ENCODE measurements at places on chromosomes 12 and 14.
A peak's percentile ranks its signal among the peaks of the same experiment; 100 is the strongest.

- DNase-seq: peak; percentile 66
These were observed 16.4 kb upstream of the ESPL1 start for GRCh38 chr12:53251477-53252348.

GRCh38 chr12:47376927-47377326 is 297.2 kb upstream of the AMIGO2 start:
- DNase-seq: no peak

- no peak for DNase-seq
These were observed 774 bp upstream of the MANSC4 start for GRCh38 chr12:27780612-27781408.

GRCh38 chr12:45483571-45483970 is 245.9 kb upstream of the ARID2 start:
- no peak for DNase-seq

DNA sequence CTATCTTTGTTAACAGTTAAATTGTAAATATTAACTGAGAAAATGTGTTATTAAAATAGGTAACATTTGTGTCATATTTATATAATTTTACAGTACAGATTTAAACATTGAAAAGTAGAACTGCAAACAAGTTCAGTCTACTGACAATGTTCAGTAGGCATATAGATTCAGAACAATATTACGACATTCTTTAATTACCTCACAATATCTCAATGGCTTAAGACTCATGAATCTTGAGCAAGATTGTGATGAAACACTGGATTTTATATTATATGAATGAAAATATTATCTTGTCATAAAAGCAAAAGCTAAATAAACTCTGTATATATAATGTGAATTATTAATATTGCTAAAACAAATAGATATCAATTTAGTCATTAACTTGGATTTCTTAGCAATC is 194.9 kb downstream of the ADAMTS20 start:
- no peak for DNase-seq

DNA sequence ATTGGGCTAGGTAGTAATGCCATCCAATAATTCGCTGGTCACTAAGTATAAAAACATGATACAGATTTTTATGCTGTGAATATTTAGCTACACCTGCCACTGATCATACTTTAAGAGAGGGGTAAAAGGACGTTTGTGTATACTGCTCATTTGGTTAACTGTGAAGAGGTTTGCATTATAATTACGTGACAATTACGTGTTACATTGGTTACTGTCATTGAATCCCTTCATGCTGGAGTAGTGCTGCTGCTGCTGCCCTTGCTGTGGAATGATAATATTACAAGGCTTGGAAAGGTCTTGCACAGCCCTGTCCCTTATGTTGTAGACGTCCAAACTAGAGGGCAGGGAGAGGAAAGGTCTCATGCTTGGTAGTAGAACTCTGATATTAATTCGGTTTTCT is 312.2 kb upstream of the ATP2B1 start:
- no peak for DNase-seq

GRCh38 chr12:44875417-44875953 is 630 bp downstream of the NELL2 start:
- no peak for DNase-seq

DNA sequence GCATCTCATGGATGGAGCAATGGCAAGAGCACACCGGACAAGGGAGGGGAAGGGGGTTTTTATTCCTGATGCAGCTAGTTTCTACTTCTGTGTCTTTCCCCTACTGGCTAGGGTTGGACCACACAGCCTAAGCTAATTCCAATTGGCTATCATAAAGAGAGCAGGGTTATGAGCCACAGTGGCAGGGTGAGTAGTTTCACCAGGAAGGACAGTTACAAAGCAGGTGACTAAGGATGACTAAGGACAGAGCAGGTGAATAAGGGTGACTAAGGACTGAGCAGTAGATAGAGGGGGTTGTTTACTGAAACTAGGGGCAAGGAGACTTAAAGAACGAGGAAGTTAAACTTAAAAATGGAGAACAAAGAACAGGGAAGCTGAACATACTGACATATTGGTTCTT is 321.4 kb upstream of the SEL1L start:
- no peak for DNase-seq

DNA sequence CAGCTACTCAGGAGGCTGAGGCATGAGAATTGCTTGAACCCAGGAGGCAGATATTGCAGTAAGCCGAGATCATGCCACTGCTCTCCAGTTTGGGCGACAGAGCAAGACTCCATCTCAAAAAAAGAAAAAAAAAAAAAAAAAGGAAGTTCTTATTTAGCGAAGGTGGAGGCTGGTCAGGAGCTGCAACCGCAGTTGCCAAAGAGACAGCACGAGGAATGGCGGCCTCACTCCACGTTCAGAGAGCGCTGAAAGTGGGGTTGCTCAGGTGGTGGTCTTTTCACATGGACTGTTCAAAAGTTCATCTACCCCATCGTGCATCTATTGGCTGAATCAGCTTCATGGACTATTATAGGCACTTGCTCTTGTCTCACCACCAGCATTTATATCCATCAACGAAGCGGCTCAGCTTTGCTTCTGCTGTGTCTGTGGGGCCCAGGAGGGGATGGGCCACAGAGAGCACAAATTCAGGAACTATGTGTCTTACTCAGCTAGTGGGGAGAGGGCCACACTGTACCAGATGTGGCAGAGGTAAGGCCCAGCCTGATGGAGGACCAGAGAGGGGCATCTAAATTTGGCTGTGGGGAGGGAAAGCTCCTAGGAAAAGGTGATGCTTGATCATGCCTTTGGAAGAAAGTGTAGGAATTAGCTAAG is 27.3 kb downstream of the SLC25A47 start:
- no peak for DNase-seq

- DNase-seq: no peak
These were observed 30.6 kb upstream of the MSI1 start for GRCh38 chr12:120399531-120399930.

DNA sequence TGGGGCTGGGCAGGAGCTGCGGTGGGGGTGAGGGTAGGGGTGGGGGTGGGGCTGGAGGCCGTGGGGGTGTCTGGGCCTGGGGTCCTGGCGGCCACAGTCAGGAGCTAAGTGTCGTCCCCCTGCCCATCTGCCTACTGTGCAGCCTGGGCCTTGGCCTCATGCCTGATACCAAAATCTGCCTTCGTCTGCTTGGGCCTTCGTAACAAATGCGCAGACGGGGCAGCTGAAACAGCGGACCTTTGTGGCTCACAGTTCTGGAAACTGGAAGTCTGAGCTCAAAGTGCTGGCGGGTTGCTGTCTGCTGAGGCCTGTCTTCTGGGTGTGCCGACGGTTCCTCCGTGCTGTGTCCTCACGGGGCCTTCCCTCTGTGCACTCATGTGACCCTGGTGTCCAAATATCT is 61.7 kb downstream of the KIF26A start:
- no peak for DNase-seq

- DNase-seq: no peak
These were observed 112.2 kb downstream of the KCNA5 start for GRCh38 chr12:5155866-5156265.

DNA sequence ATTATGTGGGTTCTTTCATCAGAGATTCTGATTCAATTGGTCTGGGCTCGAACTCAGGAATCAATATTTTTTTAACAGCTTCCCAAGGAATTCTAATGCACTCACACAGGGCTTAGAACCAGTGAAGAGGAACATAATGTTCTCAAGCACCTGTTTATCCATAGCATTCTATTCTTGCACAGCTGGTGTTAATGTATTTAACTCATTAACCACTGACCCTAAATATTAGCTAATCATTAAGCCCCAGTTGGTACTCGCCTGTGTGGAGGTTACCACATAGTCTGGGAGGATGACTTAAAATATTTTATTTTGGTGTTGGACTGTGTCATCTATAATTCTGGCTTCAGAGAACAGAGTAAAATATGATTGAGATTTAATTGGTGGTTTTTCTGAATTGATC is 45.3 kb downstream of the LRP6 start:
- no peak for DNase-seq

- no peak for DNase-seq
These were observed 200.7 kb upstream of the FOXN3 start for GRCh38 chr14:89617481-89618329.

DNA sequence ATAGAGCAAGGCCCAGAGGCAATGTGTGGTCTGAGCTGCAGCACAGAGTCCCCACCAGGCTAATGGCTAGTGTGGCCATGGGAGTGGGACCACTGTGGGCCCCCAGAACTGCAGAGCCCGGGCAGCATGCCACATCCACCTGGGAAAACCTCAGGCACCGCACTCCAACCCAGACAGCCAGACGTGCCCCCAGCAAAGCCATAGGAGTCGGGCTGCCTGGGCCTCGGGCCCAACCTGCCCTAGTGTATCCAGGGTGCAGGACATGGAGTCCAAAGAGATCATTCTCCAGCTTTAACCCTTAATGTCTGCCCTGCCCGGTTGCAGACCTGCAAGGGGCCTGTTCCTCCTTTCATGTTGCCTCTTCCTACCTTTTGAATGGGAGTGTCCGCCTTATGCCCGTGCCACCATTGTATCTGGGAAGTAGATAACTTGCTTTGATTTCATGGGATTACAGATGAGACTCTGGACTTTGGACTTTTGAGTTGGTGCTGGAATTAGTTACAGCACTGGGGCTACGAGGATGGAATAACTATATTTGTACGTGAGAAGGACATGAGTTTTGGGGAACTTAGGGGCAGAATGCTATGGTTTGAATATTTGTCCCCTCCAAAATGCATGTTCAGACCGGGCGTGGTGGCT is 29.1 kb upstream of the DEGS2 start:
- DNase-seq: no peak

DNA sequence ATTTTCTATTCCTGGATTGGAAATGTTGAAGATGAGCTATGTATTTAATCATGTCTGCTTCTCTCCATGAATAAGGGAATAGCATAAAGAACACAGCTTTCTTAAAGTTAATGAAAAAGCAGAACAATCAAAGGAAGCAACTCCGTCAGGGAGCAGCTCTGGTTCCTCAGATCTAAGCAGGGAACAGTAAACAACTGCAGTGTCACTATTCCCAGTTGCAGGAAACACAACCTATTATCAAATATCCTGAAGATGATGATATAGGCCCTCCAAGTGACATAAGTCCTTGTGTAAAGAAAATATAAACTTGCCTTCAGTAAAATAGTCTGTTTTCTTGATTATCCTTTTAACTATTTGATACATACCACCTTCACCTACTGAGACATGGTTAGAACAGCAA is 228.1 kb downstream of the KCNC2 start:
- DNase-seq: no peak

GRCh38 chr12:77372494-77372893 is 307.1 kb upstream of the E2F7 start:
- DNase-seq: no peak

GRCh38 chr12:107435520-107435919 is 250.1 kb upstream of the PWP1 start:
- DNase-seq: no peak

DNA sequence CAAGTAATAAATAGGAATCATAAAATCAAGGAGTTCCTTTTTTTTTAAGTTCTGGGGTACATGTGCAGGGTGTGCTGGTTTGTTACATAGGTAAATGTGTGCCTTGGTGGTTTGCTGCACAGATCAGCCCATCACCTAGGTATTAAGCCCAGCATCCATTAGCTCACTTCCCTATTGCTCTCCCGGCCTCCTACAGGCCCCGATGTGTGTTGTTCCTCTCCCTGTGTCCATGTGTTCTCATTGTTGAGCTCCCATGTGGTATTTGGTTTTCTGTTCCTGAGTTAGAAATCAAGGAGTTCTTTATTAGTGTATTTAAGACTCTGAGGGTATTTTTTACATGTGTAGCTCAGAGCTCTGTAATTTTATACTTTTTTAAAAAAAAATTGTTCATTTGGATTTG is 86.0 kb downstream of the SCFD1 start:
- no peak for DNase-seq

DNA sequence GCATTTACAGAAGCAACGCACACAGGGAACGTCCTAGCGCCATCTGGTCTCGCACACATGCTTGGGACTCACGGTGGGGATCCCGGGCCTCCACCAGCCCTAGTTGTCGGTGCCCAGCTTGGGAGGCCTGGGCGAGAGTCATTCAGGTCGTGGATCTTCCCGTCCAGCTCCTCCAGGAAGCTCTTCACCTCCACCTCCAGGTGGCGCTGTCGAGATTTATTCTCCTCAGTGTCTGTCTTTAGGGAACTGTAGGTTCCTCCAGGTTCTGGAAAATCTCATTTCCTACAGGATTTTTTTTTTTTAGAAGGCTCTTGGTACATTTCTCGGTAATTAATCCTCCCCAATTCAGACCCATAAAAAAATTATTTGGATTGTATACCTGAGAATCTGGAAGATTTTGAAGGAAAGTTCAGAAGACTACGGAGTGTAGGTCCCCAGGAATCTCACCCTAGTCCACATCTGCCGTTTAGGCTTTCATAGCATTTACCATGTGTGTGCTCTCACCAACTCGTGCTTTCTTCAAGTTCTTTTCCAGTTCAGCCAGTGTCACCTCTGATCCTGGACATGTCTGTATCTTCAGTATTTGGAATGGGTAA is 910.0 kb downstream of the TMEM121 start:
- DNase-seq: peak; percentile 71

GRCh38 chr12:9669534-9669933 is at the start of gene CLEC2D:
Gene CLEC2D (plus strand): TSS chr12:9669713. CDS start chr12:9669735, 22 bp downstream.
- no peak for DNase-seq

- no peak for DNase-seq
These were observed 591 bp downstream of the GXYLT1 start for GRCh38 chr12:42144158-42144407.

GRCh38 chr14:88242446-88242845 is 80.6 kb downstream of the KCNK10 start:
- DNase-seq: no peak

DNA sequence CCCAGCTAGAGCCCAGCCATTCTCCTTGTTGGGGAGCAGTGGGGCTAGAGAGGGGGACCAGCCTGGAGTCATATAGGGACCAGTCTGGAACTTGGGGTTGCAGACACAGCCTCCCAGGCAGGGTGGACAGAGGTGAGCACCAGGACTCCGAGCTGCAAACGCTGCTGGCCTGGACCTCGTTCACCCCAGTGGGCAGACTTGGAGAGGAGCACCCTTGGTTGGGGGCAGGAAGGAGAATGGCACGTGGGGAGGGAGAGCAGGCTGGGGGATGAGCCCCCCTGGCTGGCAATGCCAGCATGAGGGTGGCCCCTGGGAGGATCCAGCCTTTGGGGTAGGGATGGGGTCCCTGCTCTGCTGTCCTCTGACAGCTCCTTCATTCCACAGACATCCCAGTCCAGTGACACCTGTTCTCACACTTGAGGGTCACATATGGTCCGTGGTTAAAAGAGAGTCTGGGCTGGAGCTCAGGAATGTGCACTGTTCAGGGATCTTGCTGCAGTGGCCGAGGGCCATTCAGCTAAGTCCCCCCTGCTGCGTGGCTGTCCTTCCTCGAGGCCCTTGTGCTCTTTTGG is 2.8 kb downstream of the LBHD2 start:
- DNase-seq: no peak

GRCh38 chr14:28677381-28677780 is 89.2 kb upstream of the FOXG1 start:
- no peak for DNase-seq

- no peak for DNase-seq
These were observed 31.0 kb downstream of the GNPTAB start for GRCh38 chr12:101799774-101800173.

DNA sequence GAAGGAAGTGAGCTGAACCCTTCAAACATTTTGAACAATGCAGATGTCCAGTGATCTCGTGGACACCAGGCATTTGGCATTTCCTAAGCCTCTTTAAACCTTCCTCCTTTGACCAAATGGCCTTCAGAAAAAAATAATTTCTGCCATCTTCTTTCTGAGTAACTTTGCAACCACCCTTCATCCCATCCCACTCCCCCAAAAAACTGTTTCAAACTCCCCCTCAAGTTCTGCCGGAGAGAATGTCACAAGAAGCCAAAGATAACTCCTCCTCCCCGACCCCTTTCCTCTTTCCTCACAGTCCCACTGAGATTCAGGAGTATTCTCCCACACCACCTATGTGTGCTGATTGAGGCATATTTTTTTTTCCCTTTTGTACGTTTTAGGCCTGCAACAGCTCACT is 1.7 kb downstream of the KSR2 start:
- DNase-seq: no peak

Measured in stimulated activated CD4-positive, alpha-beta T cell treated with anti-CD3 and anti-CD28 coated beads, Interleukin-4, amount 100 ng/mL, for 48 hours (primary cell).